ENCODE measurements at places on chromosomes 6 and 20.

DNA sequence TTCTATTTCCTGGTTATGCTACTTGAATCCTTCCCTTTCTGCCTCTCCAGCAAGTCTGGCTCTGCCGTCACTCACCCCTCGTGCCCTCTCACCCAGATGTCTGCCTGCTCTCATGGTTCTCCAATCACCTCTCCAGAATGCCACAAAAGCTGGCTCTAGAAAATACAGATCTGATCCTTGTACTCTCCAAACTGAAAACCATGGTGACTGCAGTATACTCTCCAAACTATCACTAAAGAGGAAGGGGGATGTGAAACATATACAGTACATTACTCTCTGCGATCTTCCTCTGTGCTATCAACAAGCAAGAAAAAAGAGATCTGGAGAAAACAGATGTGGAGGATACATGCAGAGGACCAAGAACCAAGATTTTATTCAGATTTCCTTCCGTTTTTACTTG is 91.1 kb downstream of the ATXN1 start:
- no peak for DNase-seq

DNA sequence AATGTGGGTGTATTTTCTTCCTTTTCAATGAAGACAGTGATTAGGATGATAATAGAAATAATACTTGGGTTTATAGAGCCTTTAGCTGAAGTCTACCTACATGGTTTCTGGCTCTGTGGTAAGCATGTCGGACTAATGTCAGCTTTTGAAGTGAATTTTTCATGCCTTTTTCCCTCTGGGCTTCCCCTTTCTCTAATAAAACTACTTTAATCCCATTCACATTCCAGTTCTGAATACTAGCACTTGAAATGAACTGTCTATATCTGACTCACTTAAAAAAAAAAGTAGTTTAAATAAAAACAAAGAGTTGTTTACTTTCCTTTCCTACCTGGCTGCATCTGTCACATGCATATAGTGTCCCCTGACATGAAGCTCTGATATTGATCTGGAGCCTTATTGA is 545.9 kb upstream of the FLRT3 start:
- no peak for DNase-seq

DNA sequence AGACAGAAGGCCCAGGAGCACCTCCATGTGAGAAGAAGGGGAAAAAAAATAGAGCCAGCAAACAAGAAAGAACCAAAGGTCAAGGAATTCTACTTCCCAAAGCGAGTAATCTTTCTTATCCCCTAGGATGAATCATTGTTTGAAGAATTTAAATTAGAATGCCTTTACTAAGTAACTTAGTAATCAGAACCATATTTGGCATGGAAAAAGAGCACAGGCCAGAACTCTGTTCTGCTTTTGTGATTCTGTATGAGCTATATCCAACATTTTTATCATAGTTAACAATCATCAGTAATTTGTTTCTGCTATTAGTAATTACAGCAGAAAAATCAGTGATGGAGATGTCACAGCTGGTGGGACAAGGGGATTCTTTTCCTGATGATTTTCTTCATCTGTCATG is 228.8 kb upstream of the FAM83B start:
- DNase-seq = no peak

GRCh38 chr6:150297327-150298029 is 71.3 kb upstream of the IYD start:
- no peak for DNase-seq

GRCh38 chr6:27871924-27872638 is 40.1 kb downstream of the OR2B2 start:
- peak; percentile 97 for DNase-seq

GRCh38 chr6:1378065-1379016 is 11.0 kb upstream of the FOXF2 start:
- DNase-seq = no peak

DNA sequence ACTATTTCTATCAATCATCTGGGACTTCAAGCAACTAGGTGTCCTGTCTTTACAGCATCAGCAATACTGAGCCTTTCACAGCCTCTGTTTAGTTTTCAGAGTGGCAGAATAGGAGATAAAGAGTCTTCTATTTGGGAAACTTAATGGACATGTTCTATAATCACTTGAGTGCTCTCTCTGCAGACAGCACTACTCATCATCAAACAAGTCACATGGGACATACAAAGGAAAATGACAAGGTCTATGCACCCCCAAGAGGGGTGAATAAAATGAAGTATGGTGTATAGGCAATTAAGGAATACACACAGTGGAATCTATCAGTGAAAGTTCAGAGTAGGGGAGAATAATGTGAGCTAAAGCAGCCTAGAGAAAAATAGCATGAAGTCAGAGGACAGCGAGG is 237.8 kb upstream of the THEMIS start:
- DNase-seq = no peak

GRCh38 chr6:73637404-73637803 is 16.4 kb downstream of the SLC17A5 start:
- DNase-seq = no peak

DNA sequence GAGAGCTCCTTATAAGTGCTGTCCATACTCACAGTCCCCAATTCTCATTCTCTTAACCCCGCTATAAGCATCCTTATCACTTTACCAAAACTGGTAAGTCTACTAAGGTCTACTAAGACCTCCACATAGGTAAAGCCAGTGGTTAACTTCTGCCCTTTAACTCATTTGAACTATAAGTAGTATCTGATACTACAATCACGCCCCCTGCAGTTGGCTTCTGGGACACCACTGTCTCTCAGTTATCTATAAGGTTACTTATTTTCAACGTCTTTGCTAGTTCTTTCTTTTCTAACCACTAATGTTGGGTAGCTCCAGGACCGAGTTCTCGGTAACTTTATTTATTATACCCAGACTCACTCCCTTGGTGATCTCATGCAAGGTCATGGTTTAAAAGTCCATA is 142.6 kb downstream of the ARHGAP18 start:
- DNase-seq = no peak

- DNase-seq = no peak
Measured at GRCh38 chr6:151392427-151392826, 1.1 kb upstream of the ZBTB2 start.

DNA sequence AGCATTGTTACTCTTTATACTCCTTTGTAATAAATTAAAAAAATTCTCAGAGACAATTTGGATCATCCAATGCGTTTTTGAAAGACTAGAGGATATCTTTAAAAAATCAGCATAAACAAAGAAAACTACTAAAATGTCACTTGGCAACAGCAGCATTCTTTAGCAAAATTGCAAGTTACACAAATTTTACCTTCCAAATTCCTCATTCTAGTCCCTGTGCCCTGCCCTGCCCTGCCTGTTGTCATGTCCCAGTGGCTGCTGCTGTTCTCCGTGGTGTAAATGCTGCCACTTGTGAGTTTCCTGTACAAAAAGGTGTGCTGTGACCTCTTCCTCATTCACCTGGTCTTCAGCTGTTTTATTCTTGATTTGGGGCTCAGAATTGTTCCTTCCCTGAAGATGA is 83.2 kb downstream of the CDC5L start:
- DNase-seq = no peak

DNA sequence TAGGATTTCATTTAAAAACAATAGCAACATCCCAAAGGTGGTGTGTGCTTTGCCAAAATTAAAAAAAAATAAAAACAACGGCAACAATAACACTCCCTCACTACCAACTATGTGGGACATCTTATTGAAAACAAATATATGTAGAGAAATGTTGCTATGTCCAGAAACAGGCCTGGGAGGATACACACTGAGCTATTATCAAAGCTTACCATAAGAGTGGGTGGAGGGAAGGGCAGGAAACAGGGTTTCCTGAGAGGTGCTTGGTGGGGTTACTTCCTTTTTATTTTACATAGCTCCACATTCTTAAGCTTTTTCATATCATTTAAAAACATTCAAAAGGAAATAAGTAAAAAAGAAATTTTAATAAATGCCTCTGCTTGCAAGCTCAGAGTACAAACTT is 150.0 kb upstream of the RIPOR2 start:
- no peak for DNase-seq

- no peak for DNase-seq
Measured at GRCh38 chr6:63985223-63985622, 349.6 kb downstream of the PHF3 start.

DNA sequence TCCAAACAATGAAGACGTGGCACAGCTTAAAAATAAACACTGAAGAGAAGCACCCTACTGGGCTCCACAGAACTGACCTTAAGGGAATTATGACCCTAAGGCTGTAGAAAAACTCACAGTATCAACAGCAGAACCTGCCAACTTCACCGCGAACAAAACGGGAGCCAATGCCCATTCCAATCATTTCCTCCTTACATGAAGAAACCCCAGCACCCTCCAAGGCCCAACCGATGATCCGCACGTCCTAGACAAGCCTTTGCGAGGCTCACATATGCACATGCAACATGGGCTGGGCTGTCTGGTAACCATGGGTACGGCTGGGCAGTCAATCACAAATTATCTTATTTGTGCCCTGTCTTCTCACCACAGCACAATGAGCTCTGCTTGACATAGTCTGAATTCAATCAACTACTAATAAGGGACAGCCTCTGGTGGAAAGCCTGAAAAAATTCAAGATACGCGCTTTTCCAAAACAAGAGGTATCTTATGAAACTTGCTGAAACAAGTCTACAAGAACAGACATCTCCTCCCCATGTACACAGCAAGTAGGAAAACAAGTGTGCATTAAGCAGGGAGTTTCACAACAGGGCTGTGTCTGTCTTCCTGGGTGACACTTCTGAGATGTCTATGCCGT is 1.7 kb downstream of the DIDO1 start:
- peak; percentile 61 for DNase-seq

- DNase-seq = no peak
Measured at GRCh38 chr6:13251242-13251641, 77.1 kb downstream of the TBC1D7 start.

GRCh38 chr6:92559003-92559402 is 860.4 kb downstream of the EPHA7 start:
- DNase-seq = no peak

DNA sequence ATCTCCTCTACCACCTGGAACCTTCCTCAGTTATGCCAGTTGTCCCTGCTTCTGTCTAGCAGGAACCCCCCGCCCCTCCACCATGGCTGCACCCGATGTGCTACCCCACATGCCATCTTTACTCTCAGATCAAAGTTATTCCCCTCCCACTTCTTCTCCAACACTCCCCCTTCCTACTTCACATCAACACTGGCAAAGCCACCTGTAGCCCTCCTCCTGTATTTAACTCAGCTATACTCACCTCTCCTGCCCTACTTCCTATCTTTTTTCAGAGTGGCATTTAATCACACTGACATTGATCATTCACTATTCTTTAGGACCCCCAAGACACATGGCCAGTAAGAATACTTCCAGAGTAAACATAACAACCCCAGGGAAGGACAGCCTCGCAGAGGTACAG is 84.3 kb downstream of the MBOAT1 start:
- no peak for DNase-seq

- DNase-seq = peak; percentile 83
Measured at GRCh38 chr20:2508631-2509467, at the start of gene ZNF343. TSS of gene ZNF343 (minus strand) at chr20:2508915. CDS start at chr20:2493895, 15,020 bp downstream.

GRCh38 chr20:55386686-55387085 is 618.6 kb downstream of the CBLN4 start:
- no peak for DNase-seq

DNA sequence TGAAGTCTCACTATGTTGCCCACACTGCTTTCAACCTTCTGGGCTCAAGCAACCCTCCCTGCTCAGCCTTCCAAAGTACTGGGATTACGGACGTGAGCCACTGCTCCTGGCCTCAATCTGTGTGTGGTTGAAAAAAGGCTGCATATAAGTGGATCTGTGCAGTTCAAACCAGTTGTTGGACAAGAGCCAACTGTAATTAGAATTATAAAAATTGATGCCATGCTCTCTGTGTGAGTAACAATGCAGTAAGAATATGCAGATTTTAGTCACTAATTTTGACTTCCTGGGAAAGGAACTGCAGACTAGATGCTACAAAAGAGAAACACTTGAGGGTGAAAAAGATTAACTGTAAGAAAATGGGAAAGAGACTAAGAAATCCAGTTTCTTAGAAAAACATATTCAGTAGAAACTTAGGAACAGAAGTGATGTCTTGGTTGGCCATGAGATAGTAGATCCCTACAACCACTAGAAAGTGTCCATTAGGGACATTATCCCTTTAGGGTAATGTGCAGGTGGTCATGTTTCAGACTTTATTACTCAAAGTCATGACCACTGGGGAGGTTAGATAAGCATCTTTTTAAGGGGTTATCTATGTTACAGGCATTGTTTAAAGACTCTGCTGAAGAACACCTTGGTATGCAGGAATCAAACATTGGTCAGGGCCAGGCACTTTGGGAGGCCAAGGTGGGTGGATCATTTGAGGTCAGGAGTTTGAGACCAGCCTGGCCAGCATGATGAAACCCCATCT is 26.3 kb downstream of the ITCH start:
- DNase-seq = no peak

GRCh38 chr6:43455531-43456428 is at the start of gene DLK2:
TSS of gene DLK2 (minus strand) at chr6:43455548. CDS start at chr6:43454825, 723 bp downstream.
- DNase-seq = peak; percentile 50

- no peak for DNase-seq
Measured at GRCh38 chr6:29887330-29887818, 55.0 kb upstream of the HLA-A start.

DNA sequence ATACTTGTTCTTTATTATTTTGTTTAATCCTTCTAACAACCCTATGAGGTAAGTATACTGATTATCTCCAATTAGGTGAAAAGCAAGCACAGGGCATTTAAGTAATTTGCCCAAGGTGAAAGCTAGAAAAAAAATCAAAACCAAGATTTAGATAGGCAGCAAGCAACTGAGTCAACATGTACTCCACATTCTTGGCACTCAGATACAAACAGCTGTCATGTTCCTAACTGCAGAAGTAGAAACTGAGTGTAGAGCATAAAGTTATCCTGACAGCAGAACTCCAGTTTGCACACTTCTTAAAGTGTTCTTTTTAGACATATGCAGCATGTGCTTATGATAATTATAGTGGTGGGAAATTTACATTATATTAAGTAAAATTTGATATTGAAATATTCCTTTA is 278.1 kb downstream of the MEI4 start:
- DNase-seq = no peak

- peak; percentile 63 for DNase-seq
Measured at GRCh38 chr20:12970372-12970821, 38.4 kb upstream of the SPTLC3 start.

GRCh38 chr6:125100074-125100652 is 53.4 kb upstream of the TPD52L1 start:
- DNase-seq = no peak

DNA sequence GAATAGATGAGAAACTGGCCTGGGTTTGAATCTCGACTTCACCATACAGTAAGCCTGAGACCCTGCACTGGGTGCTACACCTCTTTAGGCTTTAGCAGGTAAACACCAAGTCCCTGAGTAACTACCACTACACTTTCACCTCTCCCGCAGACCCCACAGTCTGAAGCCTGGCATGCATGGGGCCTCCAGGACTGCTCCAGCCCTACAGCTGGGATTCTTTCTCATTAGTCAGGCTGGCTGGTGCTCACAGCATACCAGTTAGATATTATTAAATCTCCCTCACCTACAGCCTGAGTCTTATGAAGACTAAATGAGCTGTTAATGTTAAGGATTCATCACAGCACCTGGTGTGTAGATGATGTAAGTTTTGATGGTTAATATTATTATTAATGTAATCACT is 388.7 kb downstream of the ARHGAP18 start:
- no peak for DNase-seq

- peak; percentile 58 for DNase-seq
Measured at GRCh38 chr6:63352069-63352543, 32.3 kb upstream of the LGSN start.

GRCh38 chr6:106082735-106083398 is 3.3 kb upstream of the PRDM1 start:
- DNase-seq = no peak

Data from T47D (cell line).